Right forelimb (tissue), 1 donor: ENCODE measurements at places on chromosomes 12 and 14.

GRCh38 chr14:96423446-96424108 is 31.6 kb downstream of the AK7 start:
- no peak for DNase-seq

GRCh38 chr12:42732908-42733411 is 143.4 kb upstream of the PRICKLE1 start:
- no peak for DNase-seq

- DNase-seq, result no peak
These were observed 188.1 kb downstream of the SLC5A8 start for GRCh38 chr12:101021911-101022388.

DNA sequence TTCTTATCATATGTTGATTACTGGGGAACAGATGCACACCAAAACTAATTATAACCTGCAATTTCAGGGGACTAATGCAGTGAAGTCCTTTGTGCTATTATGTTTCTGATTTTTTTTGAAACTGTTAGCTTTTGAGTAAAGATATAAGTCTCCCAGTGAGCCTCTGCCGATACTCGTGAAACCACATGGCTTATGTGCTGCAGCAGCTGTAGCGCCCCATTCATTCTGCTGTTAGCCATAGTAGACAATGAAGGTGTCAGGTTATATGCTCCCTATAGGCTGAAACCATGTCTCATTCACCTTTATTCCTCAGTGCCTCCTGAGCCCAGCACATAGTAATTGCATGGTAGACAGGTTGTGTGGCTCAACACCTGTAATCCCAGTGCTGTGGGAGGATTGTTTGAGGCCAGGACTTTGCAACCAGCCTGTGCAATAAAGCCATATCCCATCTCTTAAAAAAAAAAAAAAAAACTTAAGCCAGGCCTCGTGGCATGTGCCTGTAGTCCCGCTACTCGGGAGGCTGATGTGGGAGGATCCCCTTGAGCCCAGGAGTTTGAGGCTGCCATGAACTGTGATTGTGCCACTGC is 25.0 kb downstream of the GOLGA5 start:
- no peak for DNase-seq

DNA sequence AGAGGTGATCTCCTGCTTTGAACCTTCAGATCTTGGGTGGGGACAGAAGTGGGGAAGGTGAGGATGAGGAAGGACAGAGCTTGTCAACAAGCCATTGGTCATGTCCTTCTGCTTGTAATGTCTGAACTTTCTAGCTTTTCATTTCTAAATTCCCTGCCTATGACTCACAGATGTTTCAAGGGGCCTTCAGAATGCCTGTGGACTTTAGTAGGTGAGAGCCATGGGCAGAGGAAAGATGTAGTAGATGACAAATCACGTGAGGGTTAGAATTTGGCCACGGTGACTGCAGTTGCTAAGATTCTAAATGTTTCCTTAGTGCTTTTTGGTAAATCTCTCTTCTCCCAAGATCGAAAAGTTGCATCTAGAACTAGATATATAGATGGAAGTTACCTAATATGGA is 18.7 kb upstream of the CREBL2 start:
- DNase-seq, result no peak

GRCh38 chr12:6392504-6392903 is 8.5 kb downstream of the LTBR start:
- DNase-seq, result no peak

GRCh38 chr14:78186277-78186676 is 16.1 kb downstream of the NRXN3 start:
- DNase-seq, result no peak

DNA sequence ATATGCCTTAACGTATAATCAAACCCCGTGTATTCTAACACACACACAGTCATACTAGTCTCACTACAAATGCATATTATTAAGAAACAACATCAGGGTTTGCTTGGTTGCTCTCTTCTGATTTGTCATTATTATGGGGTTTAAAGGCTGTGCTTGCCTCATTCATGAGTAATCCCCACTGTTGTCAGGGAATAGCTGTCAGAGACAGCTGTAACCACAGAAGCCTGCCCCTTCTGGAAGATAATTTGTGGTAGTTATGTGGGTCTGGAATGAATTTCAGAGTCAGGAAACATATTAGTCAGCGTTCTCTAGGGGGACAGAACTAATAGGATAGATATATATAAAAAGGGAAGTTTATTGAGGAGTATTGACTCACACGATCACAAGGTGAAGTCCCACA is 456.9 kb upstream of the TMEM132C start:
- DNase-seq, result no peak

DNA sequence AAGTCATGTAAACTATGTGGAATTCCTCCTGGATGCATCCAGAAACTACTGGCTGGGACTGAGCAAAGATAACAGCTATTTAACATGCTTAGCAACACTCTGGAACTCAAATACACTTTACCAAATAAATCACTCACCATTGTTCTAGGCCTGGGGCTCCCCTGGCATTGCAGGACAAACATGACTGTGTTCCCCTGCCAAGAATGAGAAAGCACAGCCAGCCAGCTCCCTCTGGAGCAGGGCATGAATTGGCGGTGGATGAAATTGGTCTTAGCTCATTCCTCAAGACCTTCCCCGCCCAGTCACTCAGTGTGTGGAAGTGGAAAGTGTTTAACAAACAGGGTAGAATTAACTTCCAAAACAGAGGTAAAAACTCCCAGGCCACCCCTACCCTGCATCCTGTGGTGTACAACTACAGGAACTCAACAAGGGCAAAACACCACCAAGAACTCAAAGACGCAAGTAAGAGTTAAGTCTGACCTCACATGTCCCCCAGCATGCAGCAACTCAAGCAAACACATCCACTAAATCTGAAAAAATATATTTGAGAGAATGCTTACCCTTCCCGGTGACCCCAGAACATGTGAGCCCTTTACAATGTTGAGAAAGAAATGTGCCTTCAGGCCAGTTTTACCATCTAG is 58.4 kb upstream of the BDKRB2 start:
- no peak for DNase-seq

DNA sequence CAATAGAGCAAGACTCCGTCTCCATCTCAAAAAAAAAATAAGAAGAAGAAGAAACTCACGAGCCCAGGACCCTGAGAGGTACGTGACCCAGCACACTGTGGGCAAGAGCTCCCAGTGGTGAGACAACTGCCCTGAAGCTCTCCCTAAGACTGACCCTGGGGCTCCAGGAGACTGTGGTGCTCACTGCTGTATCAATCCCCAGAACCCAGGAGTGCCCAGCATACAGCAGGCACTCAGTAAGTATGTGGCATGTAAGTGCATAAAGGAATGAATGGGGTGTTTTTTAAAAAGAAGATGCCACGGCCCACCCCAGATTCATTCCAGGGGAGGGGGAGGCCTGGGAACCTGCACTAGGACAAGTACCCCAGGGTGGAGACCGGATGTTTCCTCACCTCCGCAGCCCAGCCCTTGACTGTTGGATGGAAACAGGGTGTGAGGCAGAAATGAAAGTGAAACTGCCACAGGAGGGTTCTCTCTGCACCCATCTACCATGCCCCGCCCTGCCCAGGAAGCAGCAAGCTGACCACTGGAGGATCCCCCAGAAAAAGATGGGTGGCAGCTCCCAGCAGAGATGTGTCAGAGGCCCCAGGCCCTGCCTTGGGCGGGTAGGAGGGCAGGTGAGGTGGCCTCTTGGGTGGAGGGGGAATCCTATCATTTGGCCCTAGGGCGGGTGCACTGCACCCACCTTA is 12.2 kb downstream of the ITPK1 start:
- no peak for DNase-seq

DNA sequence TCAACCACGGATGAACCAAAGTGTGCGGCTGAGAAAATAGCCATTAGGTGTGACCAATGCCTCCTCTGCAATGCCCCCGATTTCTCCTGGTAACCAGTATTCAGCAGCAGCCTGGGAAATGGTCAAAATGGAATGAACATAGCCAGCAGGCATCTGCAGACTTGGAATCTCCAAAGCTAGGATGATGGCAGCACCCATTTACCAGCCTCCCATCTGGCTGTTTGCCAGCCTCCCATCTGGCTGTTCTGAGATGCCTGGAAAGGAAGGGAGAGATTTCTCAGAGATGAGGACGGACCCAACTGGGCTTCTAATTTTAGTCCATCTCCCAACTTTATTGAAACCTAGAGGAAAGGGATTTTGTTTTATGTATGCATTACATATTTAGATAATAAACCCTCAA is 16.2 kb downstream of the CLMN start:
- peak; percentile 15 for DNase-seq

GRCh38 chr12:54216797-54217661 is 28.2 kb upstream of the SMUG1 start:
- DNase-seq, result peak; percentile 83

DNA sequence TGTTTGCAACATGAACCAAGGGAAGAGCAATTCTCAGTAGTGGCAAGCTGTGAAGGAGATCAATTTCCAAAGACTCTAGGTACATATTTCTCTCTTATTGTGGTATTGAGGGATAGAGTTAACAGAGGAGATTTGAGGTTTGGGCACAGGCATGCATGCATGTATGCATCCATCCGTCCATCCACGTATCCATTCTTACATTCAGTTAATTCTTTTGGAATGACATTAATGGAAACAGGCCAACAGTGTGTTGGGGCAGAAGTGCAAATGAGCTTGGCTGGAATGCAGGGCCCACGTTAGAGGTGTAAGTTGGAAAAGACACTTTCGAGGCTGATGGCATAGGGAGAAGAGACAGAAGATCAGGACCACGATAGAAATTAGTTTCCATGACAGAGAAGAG is 216.9 kb upstream of the PELI2 start:
- no peak for DNase-seq
